ENCODE measurements at places on chromosomes 7 and 10.

DNA sequence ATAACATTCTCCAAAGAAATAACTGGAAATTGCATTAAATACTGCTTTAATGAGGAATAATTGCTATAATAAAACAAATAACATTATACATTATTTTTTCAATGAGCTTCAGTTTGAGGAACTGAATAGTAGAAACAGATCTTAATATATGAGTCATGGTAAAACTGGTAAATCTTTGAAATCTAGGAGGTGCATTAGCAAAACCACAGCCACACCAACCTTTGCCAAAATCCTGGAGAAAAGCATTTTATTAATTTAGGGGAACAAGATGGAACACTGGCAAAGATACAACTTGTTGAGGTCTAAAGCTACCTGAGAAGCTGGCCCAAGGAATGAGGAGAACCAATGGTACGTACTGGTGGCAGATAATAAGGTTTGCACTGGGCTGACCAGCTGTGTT, 5.4 kb upstream of the ASL start:
- DNase-seq: no peak

DNA sequence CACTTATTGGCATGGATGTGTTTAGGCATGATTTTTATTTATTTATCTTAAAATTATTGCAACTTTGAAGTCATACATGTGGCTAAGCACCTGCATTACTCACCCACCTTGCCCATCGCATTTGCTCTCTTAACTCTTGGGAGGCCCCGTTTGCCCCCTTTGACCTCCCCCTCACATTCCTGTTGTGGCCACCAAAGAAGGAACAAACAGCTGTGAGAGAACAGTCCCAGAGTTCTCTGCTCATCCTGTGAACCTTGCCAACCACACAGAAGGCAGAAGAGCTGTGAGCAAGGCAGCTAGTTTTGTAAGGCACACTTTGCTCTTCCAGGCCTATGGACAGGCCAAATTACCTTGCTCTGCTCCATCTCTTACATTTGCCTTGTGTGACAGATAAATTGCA, 23.6 kb upstream of the FGL2 start:
- no peak for DNase-seq

GRCh38 chr7:139829025-139829774, at the start of gene TBXAS1:
TBXAS1 (plus strand) TSS chr7:139829264; CDS start chr7:139829391, 127 bp downstream.
- no peak for DNase-seq

GRCh38 chr10:8069108-8069507, 14.6 kb downstream of the GATA3 start:
- no peak for DNase-seq

DNA sequence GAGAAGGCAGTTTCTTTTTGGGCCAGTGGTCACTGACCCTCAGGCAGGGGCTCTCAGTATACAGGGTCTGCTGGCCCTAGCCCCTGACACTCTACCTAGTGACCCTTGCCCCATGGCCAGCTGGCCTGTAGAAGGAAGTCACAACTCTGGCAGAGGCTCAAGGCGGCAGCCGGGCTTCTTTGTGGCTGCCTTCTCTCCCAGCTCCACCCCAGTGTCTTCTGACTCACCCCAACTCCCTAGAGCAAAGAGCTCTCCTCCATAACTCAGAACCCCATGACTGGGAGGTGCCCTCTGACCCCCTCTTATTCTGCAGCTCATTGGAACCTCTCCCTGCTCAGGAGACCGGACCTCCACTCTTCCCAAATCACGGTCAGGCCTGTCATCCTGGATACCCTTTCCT, 358.2 kb downstream of the FGFR2 start:
- no peak for DNase-seq

GRCh38 chr7:3138997-3139396, 95.3 kb upstream of the CARD11 start:
- DNase-seq: no peak

DNA sequence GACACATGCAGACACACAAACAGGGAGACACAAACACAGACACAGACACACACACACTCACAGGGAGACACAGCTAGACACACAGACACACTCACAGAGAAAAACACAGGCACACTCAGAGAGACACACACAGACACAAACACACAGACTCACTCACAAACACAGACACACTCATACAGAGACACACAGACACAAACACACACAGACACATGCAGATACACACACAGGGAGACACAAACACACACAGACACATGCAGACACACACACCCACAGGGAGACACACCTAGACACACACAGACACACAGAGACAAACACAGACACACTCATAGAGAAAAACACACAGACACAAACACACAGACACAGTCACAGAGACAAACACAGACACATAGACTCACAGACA, 67.9 kb downstream of the ADARB2 start:
- no peak for DNase-seq

DNA sequence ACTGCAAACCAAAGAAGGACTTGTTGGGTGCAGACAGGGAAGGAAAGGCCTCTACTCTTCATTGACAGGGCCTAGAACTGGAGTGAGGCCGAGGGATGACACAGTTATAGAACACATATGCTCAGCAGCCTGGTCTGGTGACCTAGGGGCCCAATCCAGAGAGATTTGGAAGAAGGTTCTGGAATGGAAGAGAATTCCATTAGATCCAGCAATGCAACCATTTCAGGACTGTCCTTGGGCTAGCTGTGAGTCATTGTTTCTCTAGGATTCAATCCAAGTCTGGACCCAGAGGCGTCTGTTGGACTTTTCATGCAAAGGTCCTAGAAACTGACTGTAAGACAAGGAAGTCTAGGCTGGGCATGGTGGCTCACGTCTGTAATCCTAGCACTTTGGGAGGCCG, 59.2 kb downstream of the WIPF3 start:
- DNase-seq: peak; percentile 52

- DNase-seq: no peak
Measured at GRCh38 chr7:2621061-2621828, 10.5 kb upstream of the TTYH3 start.

- no peak for DNase-seq
Measured at GRCh38 chr7:40659231-40659630, 524.4 kb downstream of the SUGCT start.
